Kidney epithelial cell (primary cell): ENCODE measurements at places on chromosomes 2 and 18. TPM values are rescaled to one million over a fixed set of nuclear protein-coding genes. Genes with fewer than 3 reads are reported as not detected.

DNA sequence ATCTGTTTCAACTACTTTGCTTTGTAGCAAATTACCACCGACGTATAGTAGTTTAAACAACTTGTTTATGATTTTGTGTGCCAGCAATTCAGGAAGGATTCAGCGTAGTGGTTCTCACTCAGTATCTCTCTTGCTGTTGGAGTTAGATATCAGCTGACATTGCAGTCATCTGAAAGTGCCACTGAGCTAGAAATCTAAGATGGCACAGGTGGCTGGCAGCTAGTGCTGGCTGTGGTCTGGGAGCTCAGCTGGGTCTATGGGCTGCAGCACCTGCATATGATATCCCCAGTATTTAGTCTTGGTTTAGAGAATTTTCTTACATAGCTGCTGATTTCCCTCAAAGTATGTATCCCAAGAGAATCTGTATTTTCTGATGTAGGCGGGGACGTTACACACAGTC, 235.6 kb downstream of the SCG2 start:
- no peak for DNase-seq

DNA sequence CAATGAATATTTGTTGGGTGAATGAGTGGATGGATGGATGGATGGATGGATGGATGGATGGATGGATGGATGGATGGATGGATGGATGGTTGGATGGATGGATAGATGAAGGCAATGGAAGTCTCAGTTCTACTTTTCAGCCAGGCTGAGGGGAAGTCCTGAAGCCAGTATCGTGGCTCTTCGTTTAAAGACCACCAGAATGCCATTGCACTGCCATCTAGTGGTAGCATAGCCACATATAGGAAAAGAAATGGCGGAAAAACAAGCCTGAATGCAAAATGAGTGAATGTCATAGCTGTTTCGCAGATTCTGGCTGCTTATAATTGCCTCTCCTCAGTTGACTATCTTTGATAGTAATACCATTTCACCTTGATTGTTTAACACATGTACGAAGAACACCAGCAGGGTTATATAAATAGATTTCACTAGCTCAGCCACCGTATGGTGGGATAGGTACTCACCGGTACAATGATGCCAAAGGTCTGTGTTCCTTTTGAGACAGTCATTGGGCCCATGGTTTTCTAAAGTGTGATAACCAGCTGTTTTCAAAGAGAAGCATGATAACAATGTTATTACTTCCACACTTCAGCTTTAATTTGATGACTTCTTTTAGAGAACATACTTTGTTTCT, 62.3 kb upstream of the GREB1L start:
- no peak for DNase-seq

DNA sequence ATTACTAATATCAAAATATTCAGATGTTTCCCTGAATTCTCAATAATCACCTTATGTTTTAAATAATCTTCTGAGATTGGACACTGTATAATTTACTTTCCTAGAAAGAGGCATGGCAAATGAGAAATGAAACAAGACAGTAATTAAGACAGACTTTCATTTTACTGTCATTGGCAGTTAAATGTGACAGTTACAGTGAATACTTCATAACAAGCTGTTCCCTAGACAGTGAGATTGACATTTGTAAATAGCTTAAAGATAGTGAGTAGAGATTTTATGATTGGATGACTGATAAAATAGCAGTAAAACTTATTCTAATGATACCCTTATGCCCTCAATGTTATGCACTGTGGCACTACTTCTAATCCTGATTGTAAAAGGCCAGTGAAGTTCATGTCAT, 524.9 kb upstream of the TMEFF2 start:
- DNase-seq, result no peak

- DNase-seq, result no peak
These were observed 211.7 kb downstream of the CLIP4 start for GRCh38 chr2:29326926-29327325.

DNA sequence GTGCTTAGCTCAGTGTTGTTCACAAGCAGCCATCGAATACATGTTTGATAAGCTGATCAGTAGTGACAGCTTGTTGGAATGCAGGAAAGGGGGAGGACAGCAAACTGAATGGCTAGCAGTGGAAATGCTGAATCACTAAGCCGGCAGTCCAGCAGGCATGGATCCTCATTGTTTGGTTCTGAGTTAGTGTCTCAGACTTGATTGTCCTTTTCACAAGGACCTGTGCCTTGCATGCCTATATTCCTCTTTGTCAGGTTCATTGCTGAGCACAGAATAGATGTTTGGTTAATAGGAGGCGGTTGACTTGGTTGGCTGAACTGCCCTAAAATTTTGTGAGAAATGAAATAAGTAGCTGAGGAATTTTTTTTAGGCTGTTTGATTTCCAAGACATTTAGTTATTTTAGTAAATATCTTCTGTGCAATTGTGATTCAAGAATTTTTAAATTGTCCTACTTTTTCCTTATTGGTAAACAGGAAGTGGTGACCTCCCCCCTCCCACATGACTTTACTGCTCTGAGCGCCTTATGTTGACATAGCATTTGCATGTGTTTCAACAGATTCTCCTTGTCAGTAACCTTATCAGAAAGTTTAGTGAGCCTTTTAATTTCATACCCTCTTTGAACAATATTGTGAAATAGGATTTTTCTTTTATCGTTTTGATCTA, 21.4 kb upstream of the STON1 start:
- no peak for DNase-seq

Gene ABCG5
- total RNA-seq, result not detected in 2 replicates

Gene ST6GAL2
- 4.5 and 5.3 TPM in 2 replicates for total RNA-seq

Gene RUFY4
- total RNA-seq, result not detected in 2 replicates

Gene RABL2A
- 9.6 and 11.8 TPM in 2 replicates for total RNA-seq

Gene MAPRE3
- total RNA-seq, result 4.6 and 5.0 TPM in 2 replicates

Gene NEU4
- total RNA-seq, result not detected in 2 replicates
